ENCODE measurements at places on chromosomes 11 and 22. TPM values are rescaled to one million over a fixed set of nuclear protein-coding genes. Genes with fewer than 3 reads are reported as not detected.

- DNase-seq, result no peak
These were observed 47.5 kb upstream of the GALNT18 start for GRCh38 chr11:11669233-11669846.

GRCh38 chr22:24599514-24599913 lies 3.5 kb upstream of the GGT1 start:
- no peak for DNase-seq

The OTOG gene
- not detected for total RNA-seq

The MISFA gene
- total RNA-seq, result 6.6 TPM

The CYB5R2 gene
- total RNA-seq, result 3.7 TPM

The KRTAP5-2 gene
- not detected for total RNA-seq
